ENCODE measurements at places on chromosomes 3 and 15.
A peak's percentile ranks its signal among the peaks of the same experiment; 100 is the strongest.

DNA sequence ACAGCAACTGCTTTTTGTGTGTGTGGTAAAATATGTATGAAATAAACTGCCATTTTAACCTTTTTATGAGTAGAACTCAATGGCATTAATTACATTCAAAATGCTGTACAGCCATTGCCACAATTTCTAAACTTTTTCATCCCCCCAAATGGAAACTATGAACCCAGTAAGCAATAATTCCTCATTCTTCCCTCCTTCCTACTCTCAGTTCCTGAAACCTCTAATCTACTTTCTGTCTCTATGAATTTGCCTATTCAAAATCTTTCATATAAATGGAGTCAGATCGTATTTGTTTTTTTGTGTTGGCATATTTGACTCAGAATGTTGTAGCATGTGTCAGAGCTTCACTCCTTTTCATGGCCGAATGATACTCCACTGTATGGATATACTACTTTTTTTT is 5.3 kb upstream of the BLM start:
- DNase-seq = no peak

DNA sequence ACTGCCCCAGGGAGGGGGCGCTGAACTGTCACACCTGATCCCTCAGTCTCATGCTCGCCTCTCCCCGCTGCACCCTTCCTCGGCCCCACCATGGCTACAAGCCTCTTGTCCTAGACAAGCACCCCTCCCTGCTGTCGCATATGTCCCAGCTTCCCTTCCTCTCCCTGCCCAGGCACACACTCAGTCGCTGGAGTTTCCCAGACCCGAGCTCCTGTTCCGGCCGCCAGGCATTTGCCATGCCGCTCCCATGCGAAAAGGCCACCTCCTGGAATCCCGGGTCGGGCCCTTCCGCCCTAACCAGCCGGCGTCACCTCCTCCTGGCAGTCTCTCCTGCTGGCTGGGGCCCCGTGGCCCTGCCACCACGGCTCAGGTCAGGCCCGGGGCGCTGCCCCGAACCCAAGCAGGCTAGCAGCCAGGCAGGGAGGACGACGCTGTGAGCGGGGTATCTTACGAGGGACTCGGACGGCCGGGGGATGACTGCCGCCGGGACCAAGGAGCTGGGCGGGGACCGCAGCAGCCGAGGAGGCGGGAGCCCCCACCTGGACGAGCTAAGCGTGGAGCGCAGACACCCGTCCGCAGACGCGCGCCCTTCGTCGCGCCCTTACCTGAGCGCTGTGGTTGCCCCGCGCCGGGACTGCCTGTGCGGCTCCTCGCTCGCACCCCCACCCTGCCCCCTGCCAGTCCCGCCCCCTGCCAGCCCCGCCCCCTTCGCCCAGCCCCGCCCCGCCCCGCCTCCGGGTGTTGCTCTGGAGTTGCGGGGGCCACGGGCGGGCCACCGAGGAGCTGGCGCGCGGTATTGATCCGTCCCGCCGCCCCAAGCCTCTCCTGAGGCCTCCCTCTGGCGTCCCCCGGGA is at the start of gene ALS2CL:
Gene ALS2CL (minus strand): TSS at position 642 of the 854 bp plus-strand sequence. CDS start 4,239 bp downstream, outside the sequence.
- DNase-seq = peak; percentile 58

GRCh38 chr15:75840659-75841058 is 2.6 kb upstream of the UBE2Q2 start:
- DNase-seq = no peak

- DNase-seq = no peak
Measured at GRCh38 chr15:31975830-31976229, 54.5 kb upstream of the CHRNA7 start.

GRCh38 chr15:55873024-55873720 is 120.2 kb downstream of the NEDD4 start:
- DNase-seq = no peak

- DNase-seq = no peak
Measured at GRCh38 chr3:62392626-62393292, 19.4 kb upstream of the FEZF2 start.

DNA sequence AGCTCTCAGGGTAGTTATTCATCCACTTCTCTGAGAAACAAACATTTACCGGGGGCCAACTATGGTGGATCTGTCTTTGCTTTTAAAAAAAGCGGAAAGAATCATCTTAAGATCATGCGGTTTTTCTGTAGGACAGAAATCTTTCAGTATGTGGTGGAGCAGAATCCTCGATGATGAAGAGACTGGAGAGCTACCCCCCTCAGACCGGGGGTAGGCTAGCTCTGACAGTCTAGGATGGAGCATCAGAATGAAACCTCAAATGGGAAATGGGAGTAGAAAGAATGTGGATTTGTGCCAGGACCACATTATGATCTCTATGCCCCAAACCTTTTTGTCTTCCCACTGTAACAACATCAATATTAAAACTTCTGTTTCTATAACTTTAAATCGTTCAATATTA is 30.3 kb downstream of the TPRG1 start:
- DNase-seq = no peak

DNA sequence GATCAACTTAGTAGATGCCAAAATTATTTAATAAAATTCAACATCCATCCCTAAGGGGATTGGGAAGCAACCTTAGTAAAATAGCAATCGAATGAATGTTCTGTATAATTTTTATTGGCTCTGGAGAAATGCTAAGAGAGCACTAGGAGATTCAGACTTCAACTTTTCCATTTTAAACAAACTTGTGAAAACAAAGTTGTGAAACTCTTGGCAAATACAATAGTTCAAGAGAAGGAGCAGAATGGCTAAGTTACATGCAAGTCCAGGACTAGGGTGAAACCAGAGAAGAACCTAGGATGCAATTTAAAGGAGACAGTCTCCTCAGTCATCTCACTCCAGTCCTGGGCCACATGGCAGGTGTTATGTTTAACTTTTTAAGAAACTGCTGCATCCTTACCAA is 16.7 kb upstream of the ZNF280D start:
- no peak for DNase-seq

DNA sequence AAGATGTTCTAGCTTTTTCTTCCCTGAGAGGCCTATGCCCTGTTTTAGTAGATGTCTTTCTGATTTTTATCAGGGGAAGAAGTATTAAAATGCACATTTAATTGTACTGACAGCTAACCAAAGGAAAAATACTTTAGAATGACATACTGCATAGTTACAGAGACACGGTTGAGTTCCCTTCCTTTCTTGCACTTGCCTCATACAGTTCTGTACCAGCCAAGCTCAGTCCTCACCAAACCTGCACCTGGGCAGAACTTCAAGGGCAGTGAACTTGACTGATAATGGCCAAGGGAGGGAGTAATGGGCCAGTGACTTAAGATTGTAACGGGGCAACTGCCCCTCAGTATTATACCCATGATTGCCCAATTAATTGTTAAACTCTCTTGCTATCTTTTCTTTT is 34.1 kb upstream of the RASGRP1 start:
- DNase-seq = no peak

GRCh38 chr3:53311882-53312281 is 35.5 kb downstream of the DCP1A start:
- DNase-seq = no peak

All from CD8-positive, alpha-beta T cell (primary cell).